Right atrium auricular region (tissue), 2 donors: ENCODE measurements at places on chromosomes 13 and 19. TPM values are rescaled to one million over a fixed set of nuclear protein-coding genes. Genes with fewer than 3 reads are reported as not detected.

The UNC13A gene
- total RNA-seq = not detected

The IGFL4 gene
- not detected for total RNA-seq

The C13orf42 gene
- not detected for total RNA-seq

The ALOX5AP gene
- 7.4 TPM for total RNA-seq

- DNase-seq = no peak
These were observed 8.2 kb downstream of the RAB11B start for GRCh38 chr19:8398311-8398771.

- no peak for DNase-seq
These were observed 149.3 kb downstream of the VWA8 start for GRCh38 chr13:41811588-41812021.

GRCh38 chr19:42553292-42554045, 25.2 kb upstream of the CEACAM1 start:
- DNase-seq = peak; percentile 51

DNA sequence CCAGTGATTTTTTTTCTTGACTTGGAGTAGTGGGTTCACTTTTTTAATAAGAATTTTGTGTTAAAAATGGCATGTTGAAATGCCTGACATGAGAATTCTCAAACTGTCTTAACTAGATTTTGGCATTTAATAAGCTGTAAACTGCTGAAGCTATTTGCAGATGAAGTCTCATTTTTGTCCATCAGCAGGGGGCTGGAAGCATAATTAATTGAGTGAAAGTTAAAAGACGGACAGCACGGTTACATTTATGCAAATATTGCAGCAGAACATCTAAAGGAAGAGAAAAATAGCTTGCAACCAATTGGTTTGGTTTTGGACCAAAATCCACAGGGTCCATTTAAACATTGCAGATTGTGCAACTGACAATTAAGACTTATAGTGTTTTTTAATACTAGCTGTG, 837.3 kb upstream of the KLHL1 start:
- no peak for DNase-seq

GRCh38 chr19:37243206-37243632, 25.2 kb downstream of the ZNF383 start:
- no peak for DNase-seq

- no peak for DNase-seq
These were observed 1193.6 kb downstream of the UQCRFS1 start for GRCh38 chr19:28019371-28019770.

GRCh38 chr13:78659732-78660494, 958 bp upstream of the OBI1 start:
- no peak for DNase-seq

- DNase-seq = peak; percentile 79
These were observed 2.5 kb downstream of the MAP1S start for GRCh38 chr19:17721821-17722220.

- peak; percentile 90 for DNase-seq
These were observed 744 bp downstream of the UHRF1 start for GRCh38 chr19:4909897-4910593.

GRCh38 chr13:31046711-31047279, 114.3 kb downstream of the TEX26 start:
- DNase-seq = no peak

GRCh38 chr19:29697523-29698261, 17.4 kb downstream of the C19orf12 start:
- DNase-seq = no peak

DNA sequence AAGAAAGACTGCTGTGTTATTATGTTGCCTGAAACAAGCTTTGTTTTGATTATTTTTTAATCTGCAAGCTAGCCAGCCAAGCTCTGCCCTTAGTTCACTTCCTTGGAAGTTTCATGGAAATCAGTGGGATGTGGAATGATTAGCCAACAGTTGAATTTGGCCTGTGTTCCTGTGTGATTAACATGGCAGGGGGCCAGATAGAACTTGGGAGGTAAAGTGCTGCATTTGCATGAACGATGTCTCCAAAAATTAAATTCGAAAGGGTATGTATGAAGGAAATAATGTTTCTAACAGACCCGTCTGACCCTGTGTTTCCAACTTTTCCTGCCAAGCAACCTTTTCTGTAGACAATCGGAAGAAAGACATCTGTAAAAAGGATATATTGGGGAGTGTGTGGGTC, 32.2 kb downstream of the UFM1 start:
- no peak for DNase-seq

DNA sequence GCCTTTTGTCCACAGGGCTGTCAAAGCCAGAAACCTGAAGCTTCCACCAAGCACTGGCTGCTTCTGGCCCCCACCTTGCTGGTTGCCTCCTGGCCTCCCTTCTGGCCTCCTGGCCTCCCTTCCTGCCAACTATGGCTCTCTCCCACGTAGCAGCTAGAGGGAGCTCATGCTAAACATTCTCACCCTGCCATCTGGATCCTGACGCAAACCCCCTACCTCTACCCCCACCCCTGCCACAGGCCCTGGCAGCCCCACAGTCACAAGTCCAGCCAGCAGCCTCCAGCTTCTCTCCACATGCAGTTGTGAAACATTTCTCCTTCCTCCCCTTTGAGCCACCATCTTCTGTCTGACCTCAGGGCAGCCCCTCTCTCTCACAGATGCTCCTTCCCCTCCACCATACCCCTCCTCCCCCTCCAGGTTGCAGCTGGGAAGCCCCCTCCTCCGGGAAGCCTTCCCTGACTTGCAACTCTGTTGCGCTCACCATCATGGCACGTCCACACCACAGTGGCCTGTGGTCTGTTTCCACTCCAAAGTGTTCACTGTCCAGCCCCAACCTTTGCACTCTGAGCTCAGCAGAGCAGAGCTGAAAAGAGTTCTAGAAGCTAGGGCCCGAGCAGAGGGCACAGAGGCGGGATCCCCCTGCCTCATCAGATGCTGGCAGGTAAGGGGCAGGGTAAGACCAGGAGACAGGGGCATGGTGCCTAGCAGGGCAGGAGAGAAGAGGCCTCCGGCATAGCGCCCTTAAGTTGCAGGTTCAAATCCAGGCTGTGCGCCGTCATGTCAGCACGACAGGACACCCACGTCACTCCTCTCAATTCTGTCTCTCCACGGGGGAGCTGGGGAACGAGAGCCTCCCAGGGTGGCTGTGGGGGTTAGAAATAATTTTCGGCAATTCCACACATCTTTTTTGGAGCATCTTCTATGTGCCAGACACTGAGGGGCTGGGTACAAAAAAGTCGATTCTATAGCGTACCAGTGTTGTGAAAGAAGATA, 7.3 kb downstream of the ADGRL1 start:
- no peak for DNase-seq

DNA sequence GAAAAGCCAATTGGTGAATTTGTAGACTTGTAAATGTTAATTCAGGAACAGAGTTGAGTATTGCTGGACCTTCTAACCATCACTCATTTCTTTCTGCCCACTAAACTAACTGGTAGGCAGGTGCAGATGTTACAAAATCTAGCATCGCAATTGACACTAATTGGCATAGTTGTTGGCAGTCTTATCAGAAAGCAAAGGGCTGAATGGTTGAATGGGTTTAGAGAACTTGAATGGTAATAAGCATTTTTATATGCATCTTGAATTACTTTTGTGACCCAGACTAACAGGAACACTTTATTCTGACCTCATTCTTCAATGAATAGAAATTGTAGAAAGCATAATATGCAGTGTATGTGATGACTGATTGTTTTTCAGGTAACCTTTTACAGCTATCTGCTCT, 189.1 kb downstream of the GGACT start:
- DNase-seq = no peak

GRCh38 chr19:51590441-51590840, 19.4 kb downstream of the ZNF175 start:
- DNase-seq = no peak

- DNase-seq = no peak
These were observed 1.3 kb upstream of the PTBP1 start for GRCh38 chr19:795691-796581.

GRCh38 chr19:8459520-8460270, 14.9 kb downstream of the HNRNPM start:
- DNase-seq = no peak
